ENCODE measurements at places on chromosomes 4 and X.

DNA sequence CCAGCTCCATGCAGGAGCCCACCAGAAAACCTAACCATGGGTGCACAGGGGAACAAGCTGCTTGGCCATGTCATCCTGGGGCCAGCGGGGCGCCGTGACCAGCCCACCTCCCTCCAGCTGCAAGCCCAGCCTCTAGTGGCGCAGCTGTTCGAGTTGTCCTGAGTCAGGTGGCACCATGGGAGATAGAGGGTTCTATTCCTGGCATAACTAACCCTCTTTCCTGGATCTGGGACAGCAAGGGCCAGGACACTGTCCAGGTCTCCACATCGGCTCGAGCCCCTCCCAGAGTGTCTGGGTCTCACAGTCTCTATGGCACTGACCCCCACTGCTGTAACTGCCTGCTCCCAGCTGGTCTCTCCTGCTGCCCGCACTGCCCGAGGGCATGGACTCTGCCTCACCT lies 16.7 kb downstream of the ABLIM2 start:
- no peak for DNase-seq

GRCh38 chrX:153003981-153004380 lies 10.1 kb upstream of the PNMA5 start:
- DNase-seq, result no peak

DNA sequence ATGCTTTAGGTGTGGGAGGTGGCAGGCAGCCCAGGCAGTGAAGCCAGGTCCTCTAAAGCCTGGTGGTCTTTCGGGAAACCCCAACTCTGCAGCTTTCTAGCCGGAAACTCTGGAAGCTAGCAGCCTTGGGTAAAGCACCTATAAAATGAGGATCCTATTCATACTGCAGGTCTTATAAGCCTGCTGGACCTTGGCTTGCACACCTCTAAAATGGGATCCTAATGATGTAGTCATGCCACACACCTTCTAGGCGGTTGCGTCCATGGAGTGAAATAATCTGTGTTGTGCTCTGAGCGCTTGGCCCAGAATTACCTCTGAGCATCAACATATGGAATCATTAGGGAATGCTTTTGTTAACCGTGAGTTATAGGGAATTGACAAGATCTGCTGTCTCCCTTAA lies 36.0 kb upstream of the STS start:
- no peak for DNase-seq

DNA sequence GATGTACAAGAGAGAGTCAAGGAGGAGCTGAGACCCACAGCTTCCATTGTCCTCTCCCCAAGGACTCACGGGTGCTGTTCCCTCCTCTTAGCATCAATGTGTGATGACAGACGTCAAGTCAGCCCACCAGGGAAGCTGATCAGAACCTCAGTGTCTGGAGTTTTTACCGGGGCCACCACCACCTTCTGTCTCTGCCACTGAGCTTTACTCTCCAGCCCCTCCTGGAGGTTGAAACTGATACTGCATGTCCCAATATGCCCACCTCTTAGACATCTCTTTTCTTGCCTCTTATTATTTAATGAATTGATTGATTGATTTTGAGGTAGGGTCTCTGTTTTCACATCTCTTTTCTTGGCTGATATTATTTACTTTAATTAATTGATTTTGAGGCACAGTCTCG lies 10.3 kb upstream of the AKAP17A start:
- DNase-seq, result peak; percentile 78

DNA sequence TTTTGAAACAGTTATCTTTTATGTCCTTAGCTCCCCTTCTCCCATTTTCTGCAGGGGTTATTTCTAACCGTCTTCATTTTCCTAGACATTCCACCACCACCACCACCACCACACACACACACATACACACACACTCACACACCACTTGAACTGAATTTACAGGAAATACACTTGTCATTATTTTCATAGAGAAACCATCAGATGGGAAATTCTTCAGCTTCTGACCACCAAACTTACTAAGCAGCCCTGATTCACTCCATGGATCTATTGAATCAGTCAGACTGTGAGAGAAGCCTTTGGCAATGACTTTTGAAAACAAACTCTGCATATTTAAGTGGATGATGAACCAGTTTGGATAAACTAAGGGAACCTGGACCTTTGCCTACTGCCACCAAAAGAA lies 210.1 kb upstream of the NHS start:
- no peak for DNase-seq

GRCh38 chr4:82802911-82803310 lies 4.3 kb upstream of the SCD5 start:
- DNase-seq, result no peak

DNA sequence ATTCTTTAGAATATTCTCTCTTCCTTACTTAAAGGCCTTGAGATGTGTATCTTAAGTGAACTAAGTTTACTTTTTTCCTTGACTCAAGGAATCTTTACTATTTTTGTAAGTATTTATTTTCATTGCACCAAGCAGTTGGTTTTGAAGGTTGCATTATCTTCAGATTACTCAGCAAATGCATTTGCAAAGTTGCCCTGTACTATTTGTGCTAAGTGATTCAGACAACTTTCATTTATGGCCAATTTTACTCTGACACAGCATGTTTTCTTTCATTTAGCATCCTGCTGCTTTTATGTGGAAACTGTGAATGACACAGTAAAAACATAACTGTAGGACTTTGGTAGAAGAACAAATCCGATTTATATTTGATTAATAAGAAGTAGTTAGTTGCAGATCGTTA lies 191.0 kb downstream of the CCSER1 start:
- no peak for DNase-seq

GRCh38 chrX:19673375-19674040 lies 158.2 kb upstream of the MAP3K15 start:
- DNase-seq, result peak; percentile 53

- no peak for DNase-seq
These were observed 19.7 kb downstream of the HERC6 start for GRCh38 chr4:88398381-88398780.

DNA sequence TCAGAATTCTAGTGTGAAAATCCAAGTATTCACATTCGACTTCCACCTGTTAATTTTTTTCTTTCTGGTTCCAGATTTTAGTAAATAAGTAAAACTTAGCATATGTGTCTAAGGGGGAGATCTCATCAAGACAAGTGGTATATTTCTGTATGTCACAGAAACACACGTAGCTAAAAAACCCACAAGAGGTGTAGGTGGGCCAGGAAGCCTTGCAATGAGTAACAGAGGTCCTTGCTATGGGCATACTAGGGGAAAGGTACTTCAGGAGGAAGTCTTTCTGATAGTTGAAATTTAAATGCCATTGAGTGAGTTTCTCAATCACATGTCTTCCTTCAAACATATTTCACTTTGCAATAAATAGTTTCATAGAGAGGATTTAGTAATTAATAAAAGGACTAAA lies 315.8 kb downstream of the MID1IP1 start:
- DNase-seq, result no peak

- DNase-seq, result no peak
These were observed 368.8 kb downstream of the ANKRD50 start for GRCh38 chr4:124343661-124344171.

DNA sequence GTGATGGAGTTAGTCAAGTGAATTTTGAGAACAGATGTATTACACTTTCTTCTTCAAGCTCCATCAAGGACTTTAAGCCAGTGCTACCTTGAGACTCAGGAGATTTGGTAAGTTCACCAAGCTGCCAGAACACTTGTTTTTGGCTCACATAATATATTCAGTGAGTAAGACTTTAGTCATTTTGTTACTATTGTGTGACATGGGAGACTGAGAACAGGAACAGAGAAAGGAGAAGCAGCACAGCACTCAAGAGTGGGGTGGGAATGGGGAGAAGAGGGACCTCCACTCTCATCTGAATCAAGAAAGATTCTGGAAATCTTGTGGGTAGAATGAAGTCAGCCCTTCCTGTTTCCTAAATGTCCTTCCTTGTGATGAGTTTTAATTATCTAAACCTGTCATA lies 87.3 kb upstream of the TET2 start:
- no peak for DNase-seq

- DNase-seq, result no peak
These were observed 23.4 kb upstream of the PPP3CA start for GRCh38 chr4:101370663-101371210.

DNA sequence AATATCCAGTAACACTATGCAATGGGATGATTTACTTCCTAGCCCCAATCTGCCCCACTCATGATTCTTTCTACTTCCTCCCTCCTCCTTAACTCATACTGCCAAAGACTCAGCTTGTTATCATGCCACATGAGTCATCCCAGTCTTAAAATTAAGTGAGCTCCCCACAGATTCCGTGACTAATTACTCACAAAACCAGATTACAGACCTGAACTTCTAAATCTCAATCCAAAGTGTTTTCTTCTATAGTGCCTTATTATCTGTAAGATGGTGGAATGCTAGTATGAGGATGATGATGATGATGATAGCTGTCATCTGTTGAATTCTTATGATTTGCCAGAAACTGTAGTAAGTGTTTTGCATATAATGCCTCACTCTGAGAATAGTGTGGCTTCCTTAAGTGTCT lies 27.7 kb upstream of the GPC3 start:
- no peak for DNase-seq

- DNase-seq, result no peak
These were observed 95.8 kb downstream of the SH3KBP1 start for GRCh38 chrX:19791562-19791961.

- DNase-seq, result no peak
These were observed 1216.8 kb upstream of the PABPC4L start for GRCh38 chr4:135418353-135418752.

DNA sequence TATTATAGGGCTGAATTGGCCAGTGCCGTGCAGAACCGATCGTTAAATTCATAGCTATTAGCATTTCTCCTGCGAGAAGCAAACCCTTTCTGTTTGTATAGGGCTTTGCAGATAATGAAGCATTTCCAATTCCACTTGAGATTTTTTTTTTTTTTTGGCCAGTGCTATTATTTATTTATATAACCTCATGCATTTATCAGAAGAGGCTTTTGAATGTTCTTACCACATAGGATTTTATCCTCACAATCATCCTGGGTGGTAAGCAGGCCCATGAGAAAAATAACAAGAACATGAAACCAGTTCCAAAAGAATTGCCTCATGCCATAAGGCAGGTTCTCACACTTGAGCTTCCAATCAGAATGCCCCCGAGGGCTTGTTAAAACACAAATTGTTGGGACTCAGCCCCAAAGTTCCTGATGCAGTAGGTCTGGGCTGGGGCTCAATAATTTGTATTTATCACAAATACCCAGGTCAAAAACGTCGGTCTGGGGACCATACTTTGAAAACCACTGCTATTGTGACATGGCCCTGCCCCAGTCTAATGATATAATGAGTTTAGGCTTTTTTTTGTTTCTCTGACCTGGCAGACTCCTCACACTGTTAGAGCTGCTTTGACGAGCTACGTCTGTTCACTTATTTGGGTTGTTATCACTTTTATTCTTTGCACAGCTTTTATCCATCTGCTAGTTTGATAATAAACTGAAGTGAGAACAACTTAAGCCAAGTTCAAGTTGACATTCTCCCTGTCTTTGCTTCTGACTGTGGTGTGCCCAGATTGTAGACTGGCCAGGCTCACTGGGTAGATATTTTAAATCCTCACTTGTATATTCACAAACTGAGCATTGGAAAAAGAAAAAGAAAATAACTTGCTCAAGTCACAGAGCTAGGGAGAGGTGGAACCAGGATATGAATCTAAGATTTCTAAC lies 20.1 kb downstream of the SUPT20HL1 start:
- DNase-seq, result no peak

DNA sequence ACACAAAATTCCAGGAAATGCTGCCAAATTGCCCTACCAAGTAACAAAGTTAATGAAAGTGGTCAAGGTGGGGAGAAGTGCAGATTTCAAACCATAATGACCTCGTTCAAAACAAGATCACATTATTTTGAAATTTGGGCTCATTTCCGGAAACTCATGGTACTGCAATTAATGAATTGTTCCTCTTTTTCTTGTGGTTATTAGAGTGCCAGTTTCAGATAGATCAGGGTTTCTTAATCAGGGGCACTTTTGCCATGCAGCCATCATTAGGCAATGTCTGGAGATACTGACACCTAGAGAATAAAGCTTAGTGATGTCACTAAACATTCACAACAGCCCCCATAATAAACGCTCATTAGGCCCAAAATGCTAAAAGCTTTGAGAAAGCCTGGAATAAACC lies 381.5 kb upstream of the GALNT7 start:
- no peak for DNase-seq

- DNase-seq, result peak; percentile 57
These were observed 21.4 kb upstream of the NOX1 start for GRCh38 chrX:100895365-100896075.

- no peak for DNase-seq
These were observed 71.3 kb upstream of the PUDP start for GRCh38 chrX:7219153-7219705.

- no peak for DNase-seq
These were observed 73.5 kb upstream of the RAP2C start for GRCh38 chrX:132292793-132293192.

DNA sequence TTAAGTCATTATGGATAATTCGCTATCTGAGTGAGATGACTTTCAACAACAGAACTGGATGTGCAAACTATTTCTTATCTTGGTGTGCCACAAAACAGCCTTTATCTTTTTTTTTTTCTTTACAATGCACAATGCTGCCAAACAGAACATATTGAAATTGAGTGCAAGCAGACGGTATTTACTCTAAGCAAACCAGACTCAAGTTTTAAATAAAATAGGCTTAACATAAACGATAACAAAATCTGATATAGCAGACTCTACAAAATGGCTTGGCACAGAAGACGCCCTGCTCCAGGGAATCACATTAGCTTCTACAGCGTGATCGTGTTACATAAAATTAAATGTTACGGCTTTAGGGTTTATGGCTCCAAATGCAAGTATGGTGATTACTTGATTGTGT lies 9.6 kb upstream of the STK32B start:
- no peak for DNase-seq

GRCh38 chr4:140559696-140560095 lies 9.1 kb downstream of the UCP1 start:
- DNase-seq, result no peak

DNA sequence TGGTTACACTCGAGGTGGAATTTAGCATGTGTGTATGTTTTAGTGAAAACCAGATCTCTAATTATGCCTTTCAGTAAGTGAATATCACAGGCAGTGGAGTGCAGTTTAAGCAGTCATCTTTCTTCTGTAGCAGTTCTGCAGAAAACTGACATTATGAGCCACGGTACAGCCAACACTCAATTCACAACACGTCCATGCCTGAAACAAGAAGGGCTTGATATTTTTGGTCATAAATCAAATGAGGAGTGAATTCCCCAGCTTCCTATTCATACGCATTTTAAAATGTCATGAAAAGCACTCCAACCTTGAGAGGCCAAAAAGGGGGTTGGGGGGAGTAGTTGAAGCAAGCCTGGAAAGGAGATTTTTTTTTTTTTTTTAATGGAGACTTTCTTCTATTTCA lies 316.7 kb downstream of the ARHGAP10 start:
- no peak for DNase-seq

Measured in Peyer's patch (tissue), 4 donors.